ENCODE measurements at places on chromosomes 6 and 20.

- DNase-seq, result no peak
Observed at GRCh38 chr6:36838896-36839748, at the start of gene CPNE5. Gene CPNE5, minus strand, starts transcription at chr6:36839444. Its CDS starts 67 bp downstream, at chr6:36839377.

DNA sequence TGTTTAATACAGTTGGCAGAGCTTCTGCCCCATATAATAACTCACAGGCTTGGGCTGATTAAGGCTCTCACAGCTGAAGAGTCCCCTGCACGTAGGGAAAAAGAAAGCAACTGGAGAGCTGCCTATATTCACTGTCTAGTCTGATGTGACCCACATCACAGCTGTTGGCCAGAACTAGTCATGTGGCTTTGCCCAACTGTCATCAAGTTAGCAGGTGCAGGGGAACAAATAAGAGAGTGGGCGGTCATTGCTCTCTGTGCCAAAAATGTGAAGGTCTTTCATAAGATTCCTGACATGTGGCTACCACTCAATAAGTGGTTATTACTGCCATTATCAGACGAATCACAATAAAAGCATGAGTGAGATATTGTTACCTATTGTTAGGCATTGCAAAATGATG, 665.2 kb downstream of the DOK5 start:
- no peak for DNase-seq

DNA sequence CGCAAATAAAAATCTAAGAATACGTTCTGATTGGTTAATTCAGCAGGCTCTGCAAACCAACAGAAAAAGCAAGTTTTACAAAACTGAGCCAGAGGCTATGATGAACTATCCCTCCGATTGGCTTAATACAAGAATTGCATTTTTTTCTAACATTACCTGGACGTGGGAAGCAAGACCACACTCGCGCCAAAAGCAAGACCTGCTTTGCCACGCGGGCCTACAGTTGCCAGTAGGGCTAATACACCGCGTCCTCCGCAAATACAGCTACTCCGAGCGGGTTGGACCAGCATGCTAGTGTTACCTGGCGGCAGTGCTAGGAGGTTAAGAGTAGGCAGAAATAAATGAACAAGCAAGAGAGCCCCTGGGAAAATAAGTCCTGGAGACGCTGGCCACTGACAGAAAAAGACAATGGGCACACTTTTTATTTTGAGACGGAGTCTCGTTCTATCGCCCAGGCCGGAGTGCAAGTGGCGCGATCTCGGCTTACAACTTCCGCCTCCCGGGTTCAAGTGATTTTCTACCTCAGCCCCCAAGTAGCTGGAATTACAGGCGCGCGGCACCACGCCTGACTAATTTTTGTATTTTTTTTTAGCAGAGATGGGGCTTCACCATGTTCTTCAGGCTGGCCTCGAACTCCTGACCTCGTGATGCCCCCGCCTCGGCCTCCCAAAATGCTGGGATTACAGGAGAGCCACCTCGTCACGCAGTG, 131.9 kb upstream of the BTN3A2 start:
- DNase-seq, result no peak

- DNase-seq, result no peak
Observed at GRCh38 chr6:150627585-150628025, 27.9 kb downstream of the PLEKHG1 start.

- no peak for DNase-seq
Observed at GRCh38 chr6:127459231-127459641, at the start of gene KIAA0408. Gene KIAA0408, minus strand, starts transcription at chr6:127459389. Its CDS starts 5,408 bp downstream, at chr6:127453981.

- DNase-seq, result no peak
Observed at GRCh38 chr6:36120979-36121786, 9.1 kb upstream of the MAPK13 start.

GRCh38 chr20:41992481-41992880, 374.3 kb upstream of the CHD6 start:
- DNase-seq, result no peak

- DNase-seq, result peak; percentile 94
Observed at GRCh38 chr20:53899351-53900167, 170.8 kb downstream of the BCAS1 start.

DNA sequence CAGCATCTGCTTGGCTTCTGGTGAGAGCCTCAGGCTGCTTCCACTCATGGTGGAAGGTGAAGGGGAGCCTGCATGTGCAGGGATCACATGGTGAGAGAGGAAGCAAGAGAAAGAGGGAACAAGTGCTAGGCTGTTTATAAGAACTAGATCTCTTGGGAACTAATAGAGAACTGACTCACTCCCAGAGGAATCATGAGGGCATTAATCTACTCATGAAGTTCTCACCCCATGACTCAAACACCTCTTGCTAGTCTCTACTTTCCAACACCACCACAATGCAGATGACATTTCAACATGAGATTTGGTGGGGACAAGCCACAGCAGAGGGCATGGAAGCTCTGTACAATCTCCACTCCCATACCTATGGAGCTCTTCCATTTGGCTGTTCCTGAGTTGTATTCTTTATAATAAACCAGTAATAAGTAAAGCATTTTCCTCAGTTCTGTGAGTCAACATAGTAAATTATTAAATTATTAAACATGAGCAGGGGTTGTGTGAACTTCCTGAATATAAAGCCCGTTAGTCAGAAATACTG, 524.1 kb upstream of the NRSN1 start:
- no peak for DNase-seq

Data from hematopoietic multipotent progenitor cell (in vitro differentiated cells).